HTR-8/SVneo (cell line): ENCODE measurements at places on chromosomes 3 and 15.

DNA sequence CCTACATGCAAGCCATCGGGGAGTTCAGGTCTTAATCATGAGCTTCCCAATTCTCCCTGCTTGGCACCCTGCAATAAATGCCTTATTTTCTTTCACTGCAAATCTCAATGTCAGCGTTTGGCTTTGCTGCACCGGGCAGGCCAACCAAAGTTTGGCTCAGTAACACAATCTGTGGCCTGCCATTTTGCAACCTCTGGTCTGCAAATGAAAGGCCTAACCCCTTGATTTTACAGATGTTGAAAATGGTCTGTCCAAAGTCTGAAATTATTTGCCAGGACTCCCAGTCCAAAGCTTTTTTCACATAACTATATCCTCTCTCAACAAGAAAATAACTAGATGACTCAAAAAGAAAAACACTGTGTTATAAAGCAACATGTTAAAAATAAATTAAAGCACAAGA, 34.0 kb upstream of the LEKR1 start:
- DNase-seq = no peak

DNA sequence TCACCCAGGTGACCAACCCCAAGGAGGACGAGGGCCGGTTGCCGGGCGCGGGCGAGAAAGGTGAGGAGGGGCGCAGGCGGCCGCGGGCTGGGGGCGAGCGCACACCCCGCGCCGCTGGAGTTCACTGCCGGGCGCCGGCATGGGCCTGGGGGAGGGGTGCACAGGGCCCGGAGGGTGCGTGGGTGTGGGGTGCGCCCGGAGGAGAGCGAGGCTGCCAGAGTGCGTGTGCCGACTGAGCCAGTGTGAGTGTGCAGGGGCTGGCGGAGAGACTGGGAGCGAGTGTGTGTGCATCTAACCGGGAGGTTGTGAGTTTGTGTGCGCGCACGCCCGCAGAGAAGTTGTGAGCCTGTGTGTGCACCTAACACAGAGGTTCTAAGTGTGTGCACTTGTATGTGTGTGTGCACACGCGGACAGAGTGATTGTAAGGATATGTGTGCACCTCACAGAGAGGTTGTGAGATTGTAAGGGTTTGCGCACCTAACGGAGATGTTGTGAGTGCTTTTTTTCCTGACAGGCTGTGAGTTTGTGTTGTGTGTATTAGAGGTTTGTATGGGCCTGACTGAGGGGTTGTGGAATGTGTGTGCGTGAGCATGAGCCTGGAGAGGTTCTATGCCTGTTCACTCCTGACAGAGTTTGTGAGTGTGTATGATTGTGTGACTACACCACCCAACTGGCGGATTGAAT, 681 bp downstream of the CTDSPL start:
- DNase-seq = no peak

- DNase-seq = no peak
Measured at GRCh38 chr15:51620641-51621040, 1.9 kb downstream of the DMXL2 start.

DNA sequence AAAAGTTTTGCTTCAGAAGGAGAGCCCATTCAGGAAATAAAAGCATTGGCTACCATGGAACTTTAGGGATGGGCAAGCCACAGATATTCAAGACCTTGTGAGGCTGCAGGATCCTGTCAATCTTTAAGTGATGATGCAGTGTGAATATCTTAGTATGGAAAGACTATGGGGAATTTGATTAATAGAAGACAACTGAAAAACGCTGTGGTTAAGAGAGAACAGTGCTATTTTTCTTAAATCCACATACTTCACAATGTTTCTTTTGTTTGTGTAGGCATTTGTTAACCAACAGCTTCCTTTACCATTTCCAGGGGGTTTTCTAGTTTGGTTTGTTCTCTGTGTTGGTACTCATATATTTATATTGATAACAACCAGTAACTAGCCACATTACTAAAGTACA, 90.3 kb downstream of the TMEM212 start:
- DNase-seq = no peak

DNA sequence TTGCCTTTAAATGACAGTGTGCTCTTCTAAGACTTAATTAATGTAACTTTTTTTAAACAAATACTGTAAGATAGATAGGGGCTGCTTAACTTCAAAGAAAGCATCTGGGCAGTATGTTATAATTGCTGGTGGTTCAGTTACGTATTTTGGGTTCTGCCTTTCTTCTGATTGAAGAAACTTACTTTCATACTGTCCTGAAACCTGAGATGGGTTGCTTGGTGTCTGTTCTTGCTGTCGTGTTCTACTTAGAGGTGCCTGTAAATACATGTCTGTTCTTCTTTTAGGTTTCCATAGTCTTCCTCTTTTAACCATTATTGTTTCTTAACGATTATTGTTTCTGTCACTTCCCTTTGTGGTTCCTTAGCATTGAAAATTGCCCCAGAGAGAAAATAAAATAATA, 297.7 kb upstream of the CHRM5 start:
- DNase-seq = no peak

DNA sequence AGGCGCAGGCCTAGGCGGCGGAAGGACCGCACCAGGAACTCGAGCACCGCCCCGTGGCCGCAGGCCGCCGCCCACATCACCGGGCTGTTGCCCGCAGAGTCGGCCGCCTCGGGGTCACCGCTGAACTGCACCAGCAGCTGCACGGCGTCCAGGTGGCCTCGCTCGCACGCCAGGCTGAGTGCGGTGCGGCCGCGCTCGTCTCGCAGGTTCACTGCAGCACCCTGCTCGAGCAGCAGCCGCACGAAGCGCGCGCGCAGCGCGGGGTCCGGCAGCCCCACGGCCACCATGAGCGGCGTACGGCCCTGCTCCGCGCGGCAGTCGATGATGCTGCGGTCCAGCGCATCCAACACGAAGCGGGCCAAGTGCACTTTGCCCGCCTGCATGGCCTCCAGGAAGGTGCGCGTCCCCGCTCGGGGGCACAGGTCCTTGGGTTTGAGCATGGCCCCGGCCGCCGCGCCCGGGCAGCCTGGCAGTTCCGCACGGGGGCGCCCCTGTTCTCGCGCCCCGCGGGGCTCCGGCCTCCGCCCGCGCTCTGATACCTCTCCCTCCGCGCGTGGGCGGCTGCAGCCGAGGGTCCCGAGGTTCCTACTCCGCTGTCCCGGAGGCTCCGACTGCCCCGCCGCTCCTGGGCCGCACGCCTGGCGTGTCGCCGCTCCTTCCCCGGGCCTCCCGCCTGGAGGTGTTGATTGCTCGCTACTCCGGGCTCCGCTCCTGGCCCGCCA, 556 bp downstream of the ANKRD63 start:
- peak; percentile 48 for DNase-seq

DNA sequence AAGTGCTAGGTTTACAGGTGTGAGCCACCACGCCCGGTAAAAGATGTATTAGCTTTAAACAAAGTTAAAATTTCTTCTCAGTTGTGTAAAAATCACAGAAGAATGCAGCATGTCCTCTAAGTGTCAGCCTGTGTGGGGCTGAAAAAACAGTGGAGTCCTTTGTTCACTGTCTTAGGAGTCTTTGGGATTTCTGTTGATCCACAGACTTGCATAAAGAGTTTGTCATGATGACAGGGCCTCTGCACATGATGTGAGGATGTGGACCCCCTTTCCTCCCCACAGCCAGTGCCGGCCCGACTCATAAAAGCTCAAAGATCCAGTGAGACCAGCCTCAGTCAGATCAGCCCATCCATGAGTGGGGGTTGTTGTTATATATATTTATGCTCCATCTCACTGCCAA, 49.0 kb upstream of the GOLGA8J start:
- no peak for DNase-seq

GRCh38 chr3:52723935-52724334, 18.0 kb downstream of the SPCS1 start:
- no peak for DNase-seq

- no peak for DNase-seq
Measured at GRCh38 chr3:194169595-194169994, 33.6 kb downstream of the HES1 start.

GRCh38 chr3:12993517-12994356, 79.5 kb downstream of the IQSEC1 start:
- DNase-seq = no peak

DNA sequence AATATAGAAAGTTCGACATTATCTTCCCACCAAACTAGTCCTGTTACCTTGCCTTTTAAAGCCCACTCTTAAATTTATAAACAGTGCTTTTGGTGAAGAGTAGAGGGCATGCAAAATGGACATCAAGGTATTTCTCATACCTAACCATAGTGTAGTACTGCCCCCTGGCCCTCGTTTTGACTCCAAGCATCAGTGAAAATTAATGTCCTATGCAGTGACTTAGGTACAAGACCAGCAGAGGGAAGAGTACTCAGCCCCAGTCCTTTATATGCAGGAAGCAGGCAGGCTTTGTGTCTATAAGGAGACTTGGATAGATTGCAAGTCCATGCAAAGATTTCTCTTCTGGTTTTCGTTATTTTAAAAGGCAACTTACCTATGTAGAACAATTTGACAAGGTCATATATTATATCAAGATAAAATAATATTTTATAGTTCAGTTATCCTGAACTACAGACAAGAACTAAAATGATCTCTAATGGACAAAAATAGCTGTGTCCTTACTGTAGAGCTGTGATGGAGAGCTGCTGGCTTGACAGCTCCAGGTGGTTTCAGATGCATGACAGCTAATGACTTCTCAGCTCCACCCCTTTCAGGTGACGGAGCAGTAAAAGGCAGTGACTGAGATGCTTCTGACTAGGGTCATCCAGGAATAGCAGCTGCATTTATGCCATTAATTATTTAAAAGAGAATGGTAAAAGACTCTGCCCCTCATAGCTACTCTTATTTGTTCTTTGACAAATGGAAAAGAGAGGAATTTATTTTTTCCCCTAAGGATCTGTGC, 646.1 kb downstream of the SQOR start:
- no peak for DNase-seq

DNA sequence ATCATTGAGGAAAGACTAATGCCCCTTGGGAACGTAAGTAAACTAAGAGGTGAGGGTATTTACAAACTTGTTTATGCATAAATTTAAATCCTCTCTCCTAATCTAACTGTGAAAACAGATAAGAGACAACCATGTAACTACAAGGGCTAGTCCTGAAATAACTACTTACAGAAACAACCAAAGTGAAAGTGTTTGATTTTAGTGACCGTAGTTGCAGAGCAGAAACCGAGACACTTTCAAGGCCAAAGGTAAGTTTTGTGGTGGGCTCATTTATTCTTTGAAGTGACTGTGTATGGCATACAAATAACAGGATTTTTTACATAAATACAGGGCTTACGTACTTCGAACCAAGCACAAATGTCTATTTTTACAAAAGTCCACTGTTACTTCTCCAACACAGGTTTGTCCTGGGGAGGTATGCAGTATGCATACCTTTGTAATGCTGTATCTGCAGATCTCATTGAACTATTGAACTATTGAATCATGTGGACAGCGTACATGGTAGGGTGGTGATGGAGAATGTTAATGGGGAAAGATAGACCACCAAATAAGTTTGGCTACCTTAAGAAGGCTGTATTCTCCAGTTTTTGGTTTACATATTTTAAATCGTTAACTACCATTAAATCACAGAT, 99.6 kb upstream of the RBMS3 start:
- no peak for DNase-seq

GRCh38 chr3:183214277-183214612, 38.8 kb upstream of the B3GNT5 start:
- no peak for DNase-seq

DNA sequence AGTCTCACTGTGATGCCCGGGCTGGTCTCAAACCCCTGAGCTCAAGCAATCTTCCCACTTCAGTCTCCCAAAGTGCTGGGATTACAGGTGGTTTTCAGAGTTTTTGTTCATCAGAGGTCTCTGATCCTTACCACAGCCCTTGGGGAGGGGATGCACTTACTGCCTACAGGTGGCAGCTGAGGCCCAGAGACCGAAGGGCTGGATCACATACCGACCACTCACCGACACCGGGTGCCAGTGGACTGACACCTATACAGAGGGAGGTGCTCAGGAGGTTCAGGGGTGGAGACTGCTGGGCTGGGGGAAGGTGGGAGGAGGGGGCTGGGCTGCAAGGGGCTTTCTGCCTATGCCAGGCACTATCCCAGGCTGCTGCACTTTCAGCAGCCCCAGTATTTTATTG, 19.5 kb downstream of the DUSP7 start:
- no peak for DNase-seq

- DNase-seq = no peak
Measured at GRCh38 chr15:100810831-100811230, 68.8 kb upstream of the ALDH1A3 start.

DNA sequence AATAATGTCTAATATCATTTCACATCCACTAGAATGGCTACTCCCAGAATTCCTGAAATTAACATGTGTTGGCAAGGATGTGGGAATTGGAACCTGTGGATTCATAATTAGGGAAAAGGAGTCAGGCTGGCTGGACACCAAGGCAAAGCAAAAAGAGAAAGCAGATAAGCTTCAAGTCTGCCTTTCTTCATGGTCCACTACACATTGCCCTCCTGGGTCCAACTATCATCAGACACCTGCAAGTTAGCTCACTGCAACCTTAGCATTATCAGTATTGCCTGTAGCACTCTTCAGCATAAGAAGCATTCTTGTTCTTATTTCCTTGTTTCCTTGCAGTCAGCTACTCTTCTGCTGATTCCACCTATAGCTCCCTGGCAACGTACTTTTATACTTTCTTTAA, 124.3 kb downstream of the ZNF280D start:
- no peak for DNase-seq
